ENCODE measurements at places on chromosomes 4 and X.

DNA sequence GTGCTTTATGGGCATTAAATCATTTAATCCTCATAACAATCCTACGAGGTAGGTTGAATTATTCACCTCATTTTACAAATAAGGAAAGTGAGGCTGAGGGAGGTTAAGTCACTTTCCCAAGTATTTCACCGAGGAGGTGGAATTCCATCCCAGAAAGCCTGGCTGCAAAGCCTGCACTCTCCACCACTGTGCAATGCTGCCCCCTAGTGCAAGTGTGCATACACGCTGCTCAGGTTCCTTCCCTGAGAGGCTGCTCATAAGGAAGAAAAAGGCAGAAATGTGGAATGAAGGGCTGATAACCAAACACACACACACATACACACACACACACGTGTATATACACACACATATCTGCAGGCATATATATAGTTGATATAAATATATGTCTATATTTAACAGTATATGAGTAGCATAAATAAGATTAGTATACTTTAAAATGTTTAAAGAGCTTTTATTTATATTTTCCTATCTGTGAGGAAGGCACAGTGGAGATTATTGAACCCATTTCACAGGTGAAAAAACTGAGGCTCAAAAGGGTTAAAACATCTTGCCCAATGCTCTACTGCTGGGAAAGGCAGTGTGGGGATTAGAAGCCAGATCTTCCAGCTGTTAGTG is 714.5 kb upstream of the TENM3 start:
- no peak for DNase-seq

DNA sequence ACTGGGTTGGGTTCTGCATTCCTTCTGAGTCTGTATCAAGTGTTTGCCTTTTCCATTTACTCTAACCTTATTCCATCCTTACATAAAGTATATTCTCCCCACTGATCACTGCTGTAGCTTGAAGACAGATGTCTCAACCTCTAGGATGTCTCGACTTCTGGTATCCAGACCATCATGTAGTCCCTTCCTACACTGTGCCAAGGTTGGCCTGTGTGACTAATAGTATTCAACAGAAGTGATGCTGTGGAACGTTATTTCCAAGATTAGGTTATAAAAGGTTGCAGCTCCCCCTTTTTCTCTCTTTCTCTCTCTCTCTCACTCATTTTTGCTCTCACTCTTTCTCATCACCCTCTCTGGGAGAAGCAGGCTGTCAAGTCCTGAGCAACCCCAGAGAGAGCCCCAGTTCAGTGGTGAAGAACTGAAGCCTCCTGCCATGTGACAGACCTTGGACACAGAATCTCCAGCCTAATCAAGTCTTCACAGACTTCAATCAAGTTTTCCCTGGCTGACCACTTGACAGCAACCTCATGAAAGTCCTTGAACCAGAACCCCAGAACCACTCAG is 75.4 kb downstream of the PRDM5 start:
- DNase-seq, result no peak

DNA sequence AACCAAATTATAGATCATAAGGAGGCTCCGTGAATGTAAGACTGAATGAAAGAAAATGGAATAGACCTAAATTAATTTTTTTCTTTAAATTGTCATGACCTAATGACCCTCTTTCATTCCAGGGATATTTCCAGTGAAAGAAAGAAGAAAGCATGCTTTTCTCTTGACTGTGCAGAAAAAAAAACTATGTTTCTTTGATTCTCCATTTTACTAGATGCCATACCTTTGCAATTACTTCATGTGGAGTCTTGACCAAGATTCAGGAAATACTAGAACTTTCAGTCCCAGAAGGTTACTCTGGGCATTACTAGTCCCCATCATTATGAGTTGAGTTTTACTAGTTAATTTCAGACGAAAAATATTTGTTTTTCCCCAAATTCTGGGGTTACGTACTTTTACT is 6.4 kb upstream of the COMMD8 start:
- no peak for DNase-seq

DNA sequence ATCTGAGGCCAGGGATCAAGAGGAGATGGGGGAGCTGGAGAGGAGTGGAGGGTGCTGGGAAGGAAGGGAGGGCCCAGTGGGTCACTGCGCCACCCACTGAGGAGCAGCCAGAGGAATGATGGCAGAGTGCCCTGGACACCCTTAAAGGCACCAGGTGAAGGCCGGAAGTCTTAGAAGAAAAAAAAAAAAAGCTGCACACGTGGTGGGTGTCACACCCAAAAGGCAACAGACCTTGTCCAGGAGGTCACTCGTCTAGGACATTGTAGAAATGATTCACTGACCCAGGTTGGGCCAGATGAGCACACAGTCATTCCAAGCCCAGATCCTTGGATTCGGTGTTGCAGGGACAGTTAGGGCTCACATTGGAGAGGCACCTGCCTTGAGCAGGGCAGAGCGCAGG is 93.5 kb upstream of the TRIM2 start:
- DNase-seq, result no peak

- DNase-seq, result no peak
These were observed 58.4 kb downstream of the AMELX start for GRCh38 chrX:11351375-11352295.

DNA sequence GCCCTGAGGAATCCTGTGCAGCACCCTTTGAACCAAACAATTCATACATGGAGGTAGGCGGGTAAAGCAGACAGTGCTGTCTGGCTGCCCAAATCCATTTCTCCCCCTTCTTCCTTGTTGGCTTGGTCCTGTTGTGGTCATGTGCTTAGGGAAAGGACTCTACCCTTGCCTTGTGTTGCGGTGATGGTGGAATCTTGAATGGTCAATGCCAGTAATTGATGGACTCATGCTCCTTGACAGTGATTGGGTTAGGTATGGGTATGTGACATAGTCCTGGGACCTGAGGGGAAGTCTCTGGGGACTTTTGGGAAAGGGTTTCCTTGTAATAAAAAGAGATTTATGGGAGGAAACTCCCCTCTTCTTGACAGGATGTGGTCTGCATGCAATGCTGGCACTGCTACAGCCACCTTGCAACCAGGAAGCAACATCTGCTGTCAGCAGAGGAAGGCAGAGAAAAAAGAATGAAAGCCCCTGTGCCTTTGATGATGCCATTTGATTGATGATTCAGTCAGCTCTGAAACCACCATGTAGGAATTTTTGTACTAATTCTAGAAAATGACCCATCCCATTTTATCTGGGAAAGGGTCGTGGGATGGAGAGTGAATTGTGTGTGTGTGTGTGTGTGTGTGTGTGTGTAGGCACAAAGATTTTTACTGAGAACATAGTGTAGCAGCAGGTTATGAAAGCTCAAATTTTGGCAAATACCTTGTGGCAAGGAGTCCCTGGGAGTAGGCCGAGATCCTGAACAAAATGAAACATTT is 30.0 kb upstream of the HUWE1 start:
- DNase-seq, result no peak

DNA sequence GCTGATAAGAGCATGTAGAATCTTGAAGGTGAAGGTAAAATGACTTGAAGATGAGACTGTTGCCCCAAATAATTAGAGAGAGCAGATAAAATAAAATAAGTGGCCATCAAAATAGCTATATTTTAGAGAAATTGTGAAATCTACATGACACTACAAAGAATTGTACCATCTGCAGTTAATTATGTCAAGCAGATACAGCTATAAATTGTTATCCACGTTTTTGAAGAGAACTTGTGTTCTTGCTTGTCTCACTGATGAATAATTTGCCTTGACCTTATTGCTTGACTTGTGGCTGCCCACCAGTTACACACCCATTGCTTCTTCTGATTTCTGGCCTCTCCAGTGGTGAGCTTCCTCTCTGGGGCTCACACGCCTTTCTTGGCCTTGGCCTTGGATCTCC is 75.8 kb upstream of the TNIP3 start:
- no peak for DNase-seq

DNA sequence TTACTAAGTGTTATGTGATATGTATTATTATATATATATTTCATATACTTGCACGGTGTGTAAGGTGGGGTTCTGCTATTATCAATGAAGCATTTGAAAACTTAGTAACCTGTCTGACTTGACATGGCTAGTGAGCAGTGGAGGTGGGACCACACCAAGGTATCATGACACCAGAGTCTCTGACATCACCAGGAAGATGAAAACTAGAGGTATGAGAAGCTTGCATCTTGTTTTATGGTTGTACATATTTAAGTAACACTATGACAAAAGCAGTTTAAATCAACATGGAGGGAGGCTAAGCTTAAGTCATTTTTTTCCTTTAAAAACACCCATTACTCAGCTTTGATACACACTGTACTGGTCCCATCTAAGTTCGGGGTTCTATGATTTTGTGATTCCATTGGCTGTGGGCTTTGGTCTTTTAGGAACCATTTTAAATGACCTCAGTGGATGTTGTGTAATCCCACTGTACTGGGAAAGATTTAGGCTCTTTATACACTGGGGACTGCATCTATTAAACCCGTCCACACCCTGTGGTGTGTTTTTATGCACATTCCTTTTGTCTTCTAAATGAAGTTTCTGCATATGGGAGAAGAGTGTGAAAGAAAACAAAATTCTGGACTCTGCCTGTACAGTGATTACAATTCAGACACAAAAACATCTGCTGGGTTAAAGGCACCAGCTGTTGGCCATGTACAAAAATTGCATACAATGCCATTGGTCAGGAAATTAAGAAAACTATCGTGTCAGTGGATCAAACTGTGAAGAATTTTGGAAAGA is 570.6 kb downstream of the SPRY1 start:
- no peak for DNase-seq

- no peak for DNase-seq
These were observed 67.5 kb upstream of the BMP3 start for GRCh38 chr4:80963051-80963450.

GRCh38 chr4:183499389-183499788 is 5.5 kb upstream of the ING2 start:
- no peak for DNase-seq

DNA sequence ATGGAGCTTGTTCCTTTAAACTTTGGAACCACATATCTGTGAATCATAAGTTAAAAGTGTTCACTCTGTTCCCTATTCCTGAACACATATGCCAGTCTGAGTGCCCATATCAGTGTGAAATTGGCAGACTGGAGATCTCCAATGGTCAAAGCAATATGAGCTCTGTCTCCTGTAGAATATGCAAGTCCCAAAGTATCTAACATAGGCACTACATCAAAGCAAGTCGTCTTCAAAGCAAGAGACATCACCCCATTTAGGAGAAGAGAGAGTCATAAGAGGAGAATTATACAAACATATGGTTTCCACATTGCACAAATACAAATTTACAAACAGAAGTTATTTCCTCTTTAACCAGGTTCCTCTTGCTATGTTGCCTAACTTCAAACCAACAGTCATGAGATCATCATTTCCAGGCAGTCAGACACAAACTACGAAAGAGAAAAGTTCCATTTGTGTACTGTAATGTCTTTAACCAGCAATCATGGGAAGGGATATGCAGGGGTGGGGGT is 9.9 kb upstream of the GK start:
- no peak for DNase-seq

DNA sequence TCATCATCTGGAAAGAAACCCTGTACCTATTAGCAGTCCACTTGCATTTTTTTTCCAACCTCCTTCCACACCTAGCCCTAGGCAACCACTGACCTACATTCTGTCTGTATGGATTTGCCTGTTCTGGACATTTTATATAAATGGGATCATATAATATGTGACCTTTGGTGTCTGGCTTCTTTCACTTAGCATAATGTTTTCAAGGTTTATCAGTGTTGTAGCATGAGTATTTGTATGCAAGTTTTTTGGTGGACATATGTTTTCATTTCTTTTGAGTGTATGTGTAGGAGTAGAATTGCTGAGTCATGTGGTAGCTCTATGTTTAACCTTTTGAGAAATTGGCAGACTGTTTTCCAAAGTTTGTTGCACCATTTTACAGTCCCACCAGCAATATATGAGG is 198.6 kb downstream of the CEP135 start:
- DNase-seq, result no peak

- DNase-seq, result no peak
These were observed 133.8 kb downstream of the ZC4H2 start for GRCh38 chrX:64842492-64842891.

GRCh38 chrX:13836575-13836974 is 19.7 kb upstream of the GPM6B start:
- DNase-seq, result no peak

- no peak for DNase-seq
These were observed 6.7 kb downstream of the MSANTD1 start for GRCh38 chr4:3255611-3256186.

- no peak for DNase-seq
These were observed 7.5 kb downstream of the SEPTIN6 start for GRCh38 chrX:119685225-119686066.

- no peak for DNase-seq
These were observed 22.9 kb upstream of the CPE start for GRCh38 chr4:165355900-165356300.

GRCh38 chr4:100895556-100896197 is 377.9 kb upstream of the EMCN start:
- DNase-seq, result no peak

DNA sequence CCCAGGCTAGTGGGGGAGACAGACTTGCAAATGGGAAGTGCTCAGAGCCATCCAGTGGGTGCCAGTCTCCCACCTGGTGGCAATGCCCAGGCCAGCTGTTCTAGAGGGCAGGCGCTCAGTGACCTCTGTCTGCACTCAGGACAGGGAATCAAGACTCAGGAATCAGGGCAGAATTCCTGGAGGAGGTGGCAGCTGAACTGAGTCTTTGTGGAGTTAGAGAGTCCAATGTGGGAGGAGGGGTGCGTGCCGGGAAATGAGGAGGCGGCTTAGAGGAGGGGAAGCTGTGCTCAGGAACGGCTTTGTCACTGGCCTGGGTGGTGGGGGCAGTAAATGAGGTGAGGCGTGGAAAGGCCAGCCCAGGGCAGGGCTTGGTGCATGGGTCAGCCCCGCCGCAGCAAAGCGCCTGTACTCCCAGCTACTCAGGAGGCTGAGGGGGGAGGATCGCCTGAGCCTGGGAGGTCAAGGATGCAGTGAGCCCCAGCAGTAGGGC is 31.3 kb upstream of the SORCS2 start:
- DNase-seq, result no peak

- DNase-seq, result no peak
These were observed 20.9 kb downstream of the SPIN3 start for GRCh38 chrX:56974408-56974807.

- no peak for DNase-seq
These were observed 230.0 kb downstream of the HS3ST1 start for GRCh38 chr4:11198516-11199305.

DNA sequence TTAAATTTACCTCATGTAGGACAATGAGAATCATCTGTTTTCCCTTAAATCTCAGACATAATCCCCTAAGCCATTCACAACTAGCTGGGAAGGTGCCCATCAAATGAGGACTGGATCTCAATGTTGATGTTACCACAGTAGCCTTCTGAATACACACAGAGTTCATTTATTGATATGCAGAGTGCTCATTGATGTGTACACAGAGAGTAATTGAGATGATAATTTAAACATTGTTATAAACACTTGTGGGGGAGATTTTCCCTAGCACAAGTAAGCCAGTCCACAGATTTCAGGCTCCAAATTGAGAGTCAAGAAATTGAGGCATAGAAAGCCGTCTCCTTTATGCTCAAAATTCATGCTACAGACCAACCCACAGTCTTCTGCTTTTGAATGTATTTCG is 273.4 kb upstream of the TRPC5 start:
- no peak for DNase-seq

Data from stimulated activated CD8-positive, alpha-beta memory T cell treated with anti-CD3 and anti-CD28 coated beads, Interleukin-4, amount 100 ng/mL, for 4 hours (primary cell).